Esophagus muscularis mucosa (tissue), 4 donors: ENCODE measurements at places on chromosomes 4 and X. TPM values are rescaled to one million over a fixed set of nuclear protein-coding genes. Genes with fewer than 3 reads are reported as not detected.

The CENPVL2 gene
- not detected for total RNA-seq

The KCTD8 gene
- total RNA-seq = 2.4 TPM

The SSX3 gene
- total RNA-seq = not detected

The CXXC4 gene
- total RNA-seq = 1.7 TPM

The ZNF630 gene
- total RNA-seq = 2.3 TPM

The AMOT gene
- 4.5 TPM for total RNA-seq

The PASD1 gene
- not detected for total RNA-seq

The TBCK gene
- 28.7 TPM for total RNA-seq

GRCh38 chr4:42953321-42953720 is 60.8 kb downstream of the GRXCR1 start:
- no peak overlapping the region for H3K27ac ChIP-seq
- no peaks in the 10 kb centered on the region for H3K36me3 ChIP-seq
- H3K4me3 ChIP-seq = no peak overlapping the region
- no peaks in the 10 kb centered on the region for H3K4me1 ChIP-seq

DNA sequence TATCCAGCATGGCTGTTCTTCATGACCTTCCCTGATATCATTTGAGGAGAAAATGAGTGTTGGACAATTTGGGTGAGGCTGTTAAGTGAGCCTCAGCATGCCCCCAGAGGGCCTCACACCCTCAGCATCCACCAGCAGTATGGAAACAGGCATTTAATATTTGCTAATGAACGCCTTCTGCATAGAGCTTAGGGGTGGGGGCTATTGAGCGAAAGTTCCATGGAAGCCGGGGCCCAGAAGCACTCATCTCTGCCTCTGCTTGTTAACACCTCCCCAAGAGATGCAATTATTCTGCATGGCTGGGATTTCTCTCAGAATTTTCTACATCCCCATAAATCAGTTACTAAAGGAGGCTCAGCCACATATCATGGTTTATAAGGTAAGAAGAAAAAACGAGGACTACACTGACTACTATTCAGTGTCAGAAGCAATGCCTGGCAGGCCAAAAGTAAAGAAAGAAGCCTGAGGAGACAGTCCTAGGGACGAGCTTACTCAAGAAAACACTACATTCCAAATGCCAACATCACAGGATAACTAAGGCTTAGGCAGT is 100.1 kb upstream of the MAP3K15 start:
- H3K27ac ChIP-seq = no peak overlapping the region
- H3K36me3 ChIP-seq = no peaks in the 10 kb centered on the region
- no peak for DNase-seq
- no peak overlapping the region for H3K4me3 ChIP-seq
- H3K27me3 ChIP-seq = no peaks in the 10 kb centered on the region
- H3K4me1 ChIP-seq = no peaks in the 10 kb centered on the region

DNA sequence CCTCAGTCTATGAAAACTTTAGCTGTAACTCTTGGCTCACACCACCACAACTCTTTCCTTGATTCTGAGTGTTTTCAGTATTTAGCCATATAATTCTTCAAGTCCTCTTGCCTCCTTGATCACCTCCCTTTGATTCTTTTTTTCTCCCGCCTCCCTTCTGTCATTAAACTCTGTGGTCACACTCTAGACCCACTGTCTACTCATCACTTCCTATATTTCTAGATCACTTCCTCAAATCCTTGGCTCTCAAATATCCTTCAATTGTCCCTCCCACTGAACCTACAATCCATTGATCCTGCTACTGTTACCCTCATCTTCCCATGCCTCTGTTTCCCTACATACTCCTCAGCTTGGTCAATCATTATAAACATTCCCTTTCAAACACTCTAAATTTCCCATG is 12.4 kb upstream of the CXXC4 start:
- no peaks in the 10 kb centered on the region for H3K36me3 ChIP-seq
- peaks cover 4% of the 10 kb centered on the region for H3K4me1 ChIP-seq
- no peaks in the 10 kb centered on the region for H3K27me3 ChIP-seq
- no peak overlapping the region for H3K4me3 ChIP-seq

DNA sequence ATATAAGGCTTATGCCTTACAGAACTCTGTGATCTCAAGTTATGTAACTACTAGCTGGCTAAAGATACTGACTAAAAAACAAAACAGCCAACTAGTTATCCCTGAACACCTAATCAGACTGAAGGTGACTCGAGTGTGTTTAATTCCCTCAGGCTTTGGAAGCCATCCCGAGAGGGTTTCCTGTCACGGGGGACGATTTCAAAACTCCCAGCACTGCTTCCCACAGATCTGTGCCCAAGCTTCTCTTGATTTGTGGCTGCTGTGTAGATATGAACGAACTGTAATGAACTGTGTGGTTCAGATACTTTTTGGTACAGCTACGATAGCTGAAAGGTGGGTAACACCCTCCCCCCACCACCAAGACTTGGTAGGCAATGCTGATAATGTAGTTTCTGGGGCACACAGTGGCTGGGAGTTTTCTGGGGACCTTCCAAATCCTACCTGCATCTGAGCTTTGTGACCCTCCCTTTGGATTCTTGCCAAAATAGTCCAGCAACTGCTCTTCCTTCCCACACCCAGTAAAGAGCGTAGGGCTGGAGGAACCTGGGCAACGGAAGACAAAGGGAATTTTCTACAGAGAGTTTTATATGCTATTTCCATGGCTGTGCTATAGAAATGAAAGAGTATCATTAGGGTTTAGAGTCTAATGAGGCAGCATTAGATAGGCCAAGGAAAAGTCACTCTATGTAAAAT is 148.8 kb downstream of the MGST2 start:
- H3K27me3 ChIP-seq = no peaks in the 10 kb centered on the region
- no peak for DNase-seq
- no peaks in the 10 kb centered on the region for H3K36me3 ChIP-seq
- H3K4me3 ChIP-seq = peak overlapping the region; percentile 19
- H3K27ac ChIP-seq = peak overlapping the region; percentile 72
- H3K4me1 ChIP-seq = peaks cover 43% of the 10 kb centered on the region

- no peaks in the 10 kb centered on the region for H3K27me3 ChIP-seq
- no peak overlapping the region for H3K4me3 ChIP-seq
- DNase-seq = no peak
- no peaks in the 10 kb centered on the region for H3K36me3 ChIP-seq
- no peaks in the 10 kb centered on the region for H3K4me1 ChIP-seq
These were observed 95.4 kb upstream of the BANK1 start for GRCh38 chr4:101695176-101695575.

- no peak overlapping the region for H3K27ac ChIP-seq
- H3K4me1 ChIP-seq = no peaks in the 10 kb centered on the region
- no peak overlapping the region for H3K4me3 ChIP-seq
- no peak for DNase-seq
- H3K27me3 ChIP-seq = no peaks in the 10 kb centered on the region
These were observed 223.8 kb upstream of the MAGEC2 start for GRCh38 chrX:142428916-142429315.

GRCh38 chrX:148541584-148541940 is 41.1 kb downstream of the AFF2 start:
- no peaks in the 10 kb centered on the region for H3K27me3 ChIP-seq
- no peaks in the 10 kb centered on the region for H3K36me3 ChIP-seq
- H3K27ac ChIP-seq = no peak overlapping the region
- H3K4me1 ChIP-seq = no peaks in the 10 kb centered on the region
- no peak for DNase-seq

- H3K4me3 ChIP-seq = no peak overlapping the region
- DNase-seq = no peak
- no peaks in the 10 kb centered on the region for H3K36me3 ChIP-seq
- no peak overlapping the region for H3K27ac ChIP-seq
- no peaks in the 10 kb centered on the region for H3K4me1 ChIP-seq
These were observed 102.1 kb upstream of the STS start for GRCh38 chrX:7045238-7045955.

DNA sequence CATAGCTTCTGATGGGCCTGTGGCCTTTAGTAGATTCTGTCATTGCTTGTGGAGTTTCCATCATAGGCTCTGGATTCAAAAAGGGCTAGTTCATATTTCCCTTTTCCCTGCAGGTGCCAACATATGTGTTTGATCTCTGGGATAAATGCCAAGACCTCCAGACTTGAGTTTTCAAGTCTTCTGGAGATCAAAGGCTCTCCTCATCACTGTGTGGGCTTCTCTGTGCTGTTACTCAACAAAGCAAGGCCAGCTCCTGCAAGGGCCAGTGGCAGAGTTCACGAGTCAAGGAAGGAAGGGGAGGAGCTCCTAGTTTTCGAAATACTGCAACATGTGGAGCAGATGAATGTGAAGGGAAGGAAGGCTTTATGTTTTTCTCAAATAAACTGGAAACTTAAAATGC is 62.7 kb upstream of the SCML1 start:
- H3K36me3 ChIP-seq = no peaks in the 10 kb centered on the region
- peak; percentile 10 for DNase-seq
- H3K4me3 ChIP-seq = no peak overlapping the region
- no peaks in the 10 kb centered on the region for H3K27me3 ChIP-seq
- peaks cover 2% of the 10 kb centered on the region for H3K4me1 ChIP-seq

- no peaks in the 10 kb centered on the region for H3K36me3 ChIP-seq
- peaks cover 24% of the 10 kb centered on the region for H3K27me3 ChIP-seq
- DNase-seq = no peak
- H3K4me3 ChIP-seq = no peak overlapping the region
- H3K4me1 ChIP-seq = peaks cover 15% of the 10 kb centered on the region
- no peak overlapping the region for H3K27ac ChIP-seq
These were observed 4.6 kb downstream of the NAT8L start for GRCh38 chr4:2063557-2064275.

GRCh38 chr4:175884048-175884447 is 72.0 kb upstream of the GPM6A start:
- H3K27ac ChIP-seq = no peak overlapping the region
- H3K4me3 ChIP-seq = no peak overlapping the region
- H3K4me1 ChIP-seq = no peaks in the 10 kb centered on the region
- H3K36me3 ChIP-seq = no peaks in the 10 kb centered on the region
- H3K27me3 ChIP-seq = no peaks in the 10 kb centered on the region

DNA sequence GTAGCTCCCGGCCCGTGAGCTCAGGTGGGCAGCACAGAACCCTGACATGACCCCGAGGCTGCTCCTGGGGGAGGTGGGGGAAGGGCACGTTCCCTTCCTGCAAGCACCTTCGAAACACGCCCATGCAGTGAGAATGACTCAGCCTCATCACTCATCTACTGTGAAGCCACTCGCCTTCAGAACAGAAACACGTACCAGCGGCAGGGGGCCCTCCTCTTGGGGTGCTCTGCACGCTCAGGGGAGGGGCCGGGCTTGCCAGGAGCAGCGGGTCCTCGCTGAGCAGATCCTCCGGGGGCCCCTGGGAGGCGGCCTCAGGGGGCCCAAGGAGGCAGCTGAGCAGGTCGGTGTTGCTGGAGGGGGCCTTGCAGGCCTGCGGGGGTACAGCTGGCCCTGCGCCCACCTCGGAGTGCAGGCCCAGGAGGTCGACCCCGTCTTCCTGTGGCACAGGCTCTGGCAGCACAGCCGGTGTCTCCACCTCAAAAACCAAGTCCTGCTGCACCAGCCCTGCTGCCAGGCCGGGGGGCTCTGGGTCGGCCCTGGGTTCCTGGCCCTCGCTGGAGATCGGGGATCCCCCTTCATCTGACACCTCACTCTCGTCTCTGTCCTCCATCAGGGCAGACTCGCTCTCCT is 40.9 kb upstream of the CPLX1 start:
- no peak overlapping the region for H3K4me3 ChIP-seq
- no peak overlapping the region for H3K27ac ChIP-seq
- no peaks in the 10 kb centered on the region for H3K4me1 ChIP-seq
- no peaks in the 10 kb centered on the region for H3K27me3 ChIP-seq
- DNase-seq = no peak

DNA sequence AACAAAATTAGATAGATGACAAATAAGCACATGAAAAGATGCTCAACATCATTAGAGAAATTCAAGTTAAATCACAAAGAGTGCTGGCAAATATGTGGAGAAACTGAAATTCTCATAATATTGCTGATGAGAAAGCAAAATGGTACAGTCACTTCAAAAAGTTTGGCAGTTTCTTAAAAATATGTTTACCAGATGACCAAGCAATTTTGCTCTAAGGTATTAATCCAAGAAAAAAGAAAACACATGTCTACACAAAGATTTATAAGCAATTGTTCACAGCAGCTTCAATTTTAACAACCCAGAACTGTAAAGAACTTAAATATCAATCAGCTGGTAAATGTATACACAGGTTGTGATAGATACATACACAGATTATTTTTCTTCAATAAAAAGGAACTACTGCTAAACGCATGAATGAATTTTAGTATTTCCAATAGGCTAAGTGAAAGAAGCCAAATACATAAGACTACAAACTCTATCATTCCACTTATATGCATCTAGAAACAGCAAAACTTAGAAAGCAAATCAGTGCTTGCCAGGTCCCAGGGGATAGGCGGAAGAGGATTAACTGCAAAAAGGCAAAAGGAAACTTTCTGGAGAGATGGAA is 11.7 kb downstream of the OTUD4 start:
- H3K4me3 ChIP-seq = no peak overlapping the region
- DNase-seq = no peak
- H3K27me3 ChIP-seq = no peaks in the 10 kb centered on the region
- H3K27ac ChIP-seq = no peak overlapping the region
- H3K4me1 ChIP-seq = peaks cover 14% of the 10 kb centered on the region

DNA sequence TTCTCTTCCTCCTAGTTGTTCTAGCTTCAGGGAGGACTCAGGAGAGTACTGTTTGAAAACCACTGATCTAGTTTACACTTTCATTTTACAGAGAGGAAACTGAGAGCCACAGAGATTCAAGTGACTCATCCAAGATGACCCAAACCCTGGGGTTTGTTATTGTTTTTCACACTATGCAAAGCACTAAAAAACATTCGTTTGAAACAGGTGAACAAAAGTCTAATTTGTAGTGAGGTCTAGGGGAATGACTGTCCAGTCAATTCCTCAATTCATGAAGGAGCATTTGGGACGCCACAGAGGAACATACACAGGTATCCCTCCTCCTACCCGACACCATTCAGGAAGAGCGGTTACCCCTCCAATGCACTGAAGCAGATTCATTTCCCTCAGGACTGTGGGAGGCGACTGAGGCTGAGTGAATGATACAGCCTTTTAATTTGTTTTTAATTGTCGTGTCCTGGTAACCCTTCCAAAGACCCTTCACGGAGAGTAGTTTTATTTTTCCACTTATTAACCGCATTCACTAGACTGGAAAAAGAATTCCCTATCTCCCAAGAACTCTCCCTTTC is 30.3 kb downstream of the TLR10 start:
- peak overlapping the region; percentile 20 for H3K4me3 ChIP-seq
- no peaks in the 10 kb centered on the region for H3K27me3 ChIP-seq
- peaks cover 23% of the 10 kb centered on the region for H3K4me1 ChIP-seq
- H3K27ac ChIP-seq = peak overlapping the region; percentile 77
- DNase-seq = no peak

GRCh38 chr4:5636766-5637670 is 71.3 kb downstream of the EVC2 start:
- H3K27me3 ChIP-seq = no peaks in the 10 kb centered on the region
- H3K36me3 ChIP-seq = no peaks in the 10 kb centered on the region
- no peaks in the 10 kb centered on the region for H3K4me1 ChIP-seq
- H3K27ac ChIP-seq = no peak overlapping the region
- no peak for DNase-seq

- peaks cover 29% of the 10 kb centered on the region for H3K27me3 ChIP-seq
- H3K4me3 ChIP-seq = no peak overlapping the region
- H3K4me1 ChIP-seq = peaks cover 39% of the 10 kb centered on the region
- no peak for DNase-seq
These were observed 19.0 kb downstream of the NKX6-1 start for GRCh38 chr4:84480082-84480481.

GRCh38 chrX:13029887-13030771 is 14.3 kb downstream of the FAM9C start:
- H3K27ac ChIP-seq = peak overlapping the region; percentile 35
- H3K4me1 ChIP-seq = peaks cover 21% of the 10 kb centered on the region
- no peak overlapping the region for H3K4me3 ChIP-seq
- no peaks in the 10 kb centered on the region for H3K27me3 ChIP-seq
- H3K36me3 ChIP-seq = no peaks in the 10 kb centered on the region

- H3K4me3 ChIP-seq = no peak overlapping the region
- H3K27me3 ChIP-seq = no peaks in the 10 kb centered on the region
- no peaks in the 10 kb centered on the region for H3K4me1 ChIP-seq
- DNase-seq = no peak
- peaks cover 18% of the 10 kb centered on the region for H3K36me3 ChIP-seq
These were observed 59.5 kb downstream of the PPA2 start for GRCh38 chr4:105414316-105414715.
